ENCODE measurements at places on chromosomes 2 and 18.

DNA sequence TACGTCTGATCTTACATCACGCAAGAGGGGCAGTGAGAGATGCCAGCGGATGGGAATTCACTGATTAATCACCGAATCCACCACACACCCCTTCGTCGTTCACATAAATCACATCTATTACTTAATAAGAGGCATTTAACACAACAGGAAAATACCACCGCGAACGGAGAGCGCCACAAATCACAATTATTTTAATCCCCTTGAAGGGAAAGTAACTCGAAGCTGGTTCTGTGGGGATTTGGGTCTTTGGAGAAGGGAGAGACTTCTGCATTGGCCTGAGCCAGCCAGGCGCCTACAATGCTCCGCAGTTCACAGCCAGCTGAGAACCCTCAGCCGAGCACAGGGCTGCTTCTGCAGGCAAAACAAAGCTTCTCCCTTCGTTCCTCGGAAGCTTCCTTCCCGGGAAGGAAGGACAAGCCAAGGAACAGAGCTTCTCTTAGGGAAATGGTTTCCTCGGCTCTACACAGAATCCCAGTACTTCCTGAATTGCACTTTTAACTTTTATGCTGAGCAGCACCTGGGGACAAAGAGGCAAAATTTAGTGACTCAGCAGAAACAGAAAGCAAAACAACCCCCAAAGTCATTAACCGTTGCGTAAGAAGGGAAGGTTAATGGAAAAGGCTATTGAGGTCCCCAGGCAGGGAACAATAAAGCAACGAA, at the start of gene LRP1B:
Gene LRP1B, minus strand, starts transcription at position 7 of the 660 bp plus-strand sequence. CDS start 287 bp downstream, outside the sequence.
- peak; percentile 2 for DNase-seq

- DNase-seq: no peak
These were observed 105.5 kb downstream of the ZEB2 start for GRCh38 chr2:144414324-144414845.

- DNase-seq: no peak
These were observed 16.0 kb downstream of the CEP192 start for GRCh38 chr18:13007248-13007560.

DNA sequence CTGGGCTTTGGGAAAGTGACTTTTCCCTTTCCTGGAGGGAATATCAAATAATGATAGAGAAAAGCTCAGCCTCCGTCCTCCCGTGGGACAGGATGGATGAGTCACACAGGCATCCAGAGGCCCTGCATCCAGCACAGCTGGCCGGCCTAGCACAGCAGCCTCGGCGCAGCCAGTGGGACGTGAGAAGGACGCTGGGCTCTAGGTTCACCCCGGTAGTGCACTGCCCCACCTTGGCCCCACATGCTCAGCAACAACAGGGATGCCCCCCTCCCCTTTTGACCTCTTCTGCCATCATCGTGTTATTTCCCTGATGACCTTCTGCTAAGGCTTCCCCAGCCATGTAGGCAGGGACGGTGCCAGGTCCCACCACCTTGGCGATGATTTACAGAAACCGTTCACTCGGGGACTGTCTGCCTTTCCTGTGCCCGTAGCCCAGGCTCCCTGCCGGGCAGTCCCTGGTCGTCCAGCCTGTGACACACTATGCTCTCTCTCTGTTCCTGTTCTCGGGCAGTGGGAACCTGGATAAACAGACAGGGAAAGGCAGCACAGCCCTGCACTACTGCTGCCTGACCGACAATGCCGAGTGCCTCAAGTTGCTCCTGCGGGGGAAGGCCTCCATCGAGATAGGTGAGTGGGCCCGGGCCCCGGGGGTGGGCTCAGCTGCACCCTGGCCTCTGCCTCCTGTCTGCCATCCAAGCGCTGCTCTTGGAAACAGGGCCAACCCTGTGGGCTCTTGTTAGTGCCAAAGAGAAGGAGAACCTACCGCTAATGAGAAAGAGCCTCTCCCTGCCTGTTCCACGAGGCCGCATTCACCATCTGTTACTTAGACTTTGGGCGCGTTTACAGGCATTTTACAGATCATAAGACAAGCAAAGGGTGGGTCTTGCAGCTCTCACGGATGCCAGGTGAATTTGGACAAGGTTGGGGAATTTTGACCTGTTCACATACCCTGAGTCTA, 44.6 kb downstream of the ITGB1BP1 start:
- no peak for DNase-seq

- DNase-seq: no peak
These were observed 470.0 kb downstream of the PIK3C3 start for GRCh38 chr18:42425025-42425424.

GRCh38 chr2:162126527-162126926, 25.5 kb downstream of the GCG start:
- no peak for DNase-seq

GRCh38 chr18:10190564-10190963, 263.9 kb upstream of the APCDD1 start:
- DNase-seq: no peak

GRCh38 chr2:239778042-239778851, 246.9 kb downstream of the NDUFA10 start:
- no peak for DNase-seq

DNA sequence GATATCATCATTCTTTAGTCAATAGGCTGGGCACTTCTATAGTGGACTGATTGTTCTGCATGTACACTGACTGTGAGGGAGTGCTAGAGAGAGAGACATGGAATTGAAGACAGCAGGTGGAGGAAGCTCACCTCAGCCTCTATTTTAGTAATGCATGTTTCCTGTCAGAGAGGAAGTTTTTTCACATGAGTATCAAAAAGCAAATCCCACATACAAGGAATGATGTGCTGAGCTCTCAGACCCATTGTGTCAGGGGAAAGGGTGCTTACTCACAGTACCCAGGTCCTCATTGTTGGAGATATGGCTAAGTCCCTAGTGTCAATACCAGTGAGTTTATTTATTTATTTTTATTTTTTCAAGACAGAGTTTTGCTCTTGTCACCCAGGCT, 9.9 kb upstream of the CDK15 start:
- DNase-seq: no peak

DNA sequence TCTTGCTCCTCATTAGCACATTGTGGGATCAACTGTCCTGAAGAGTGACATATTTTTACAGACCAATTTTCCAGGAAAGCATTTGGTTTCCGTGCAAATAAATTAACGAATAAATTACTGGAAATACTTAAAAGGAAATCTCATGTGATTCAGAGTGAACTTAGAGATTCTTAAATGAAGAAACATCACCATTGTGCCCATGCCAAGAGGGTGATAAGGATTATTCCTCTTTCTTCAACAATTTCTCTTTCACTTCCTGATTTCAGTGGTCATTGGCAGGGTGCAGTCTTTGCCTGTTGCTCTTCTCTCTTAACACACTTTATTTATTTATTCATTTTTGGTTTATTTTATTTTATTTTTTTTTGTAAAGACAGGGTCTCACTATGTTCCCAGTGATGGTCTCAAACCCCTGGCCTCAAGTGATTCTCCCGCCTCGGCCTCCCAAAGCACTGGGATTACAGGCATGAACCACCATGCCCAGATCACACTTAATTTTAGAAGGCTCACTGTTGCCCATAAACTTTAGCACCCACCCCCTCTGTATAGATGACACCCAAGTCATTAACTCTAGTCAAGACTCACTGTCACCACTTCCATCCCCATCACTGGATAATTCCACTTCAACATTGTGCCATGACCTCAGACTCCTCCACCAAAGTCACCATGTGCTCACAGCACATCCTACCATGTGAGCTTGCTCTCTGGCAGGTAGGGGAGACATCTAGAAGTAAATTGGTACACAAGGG, 92.6 kb upstream of the CERS6 start:
- no peak for DNase-seq

GRCh38 chr2:125959047-125959446, 696.9 kb upstream of the GYPC start:
- DNase-seq: no peak

DNA sequence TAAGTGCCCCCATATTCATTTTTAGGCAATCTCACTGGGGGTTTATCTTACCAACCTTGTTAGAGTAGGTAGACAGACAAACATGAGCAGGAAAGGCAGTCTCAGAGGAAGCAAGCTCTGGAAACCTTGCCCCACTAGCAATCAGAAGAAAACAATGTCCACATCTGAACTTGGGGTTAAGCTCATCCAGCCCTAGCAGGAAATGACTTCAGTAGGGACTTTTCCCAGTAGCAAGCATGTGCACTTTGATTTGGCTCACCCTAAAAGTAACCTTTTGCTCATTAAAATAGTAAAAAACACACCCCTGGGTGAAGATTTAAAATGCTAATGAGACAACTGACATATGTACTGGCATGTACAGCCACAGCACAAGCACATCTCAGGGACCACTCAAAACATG, 175.5 kb downstream of the AKAIN1 start:
- DNase-seq: no peak

DNA sequence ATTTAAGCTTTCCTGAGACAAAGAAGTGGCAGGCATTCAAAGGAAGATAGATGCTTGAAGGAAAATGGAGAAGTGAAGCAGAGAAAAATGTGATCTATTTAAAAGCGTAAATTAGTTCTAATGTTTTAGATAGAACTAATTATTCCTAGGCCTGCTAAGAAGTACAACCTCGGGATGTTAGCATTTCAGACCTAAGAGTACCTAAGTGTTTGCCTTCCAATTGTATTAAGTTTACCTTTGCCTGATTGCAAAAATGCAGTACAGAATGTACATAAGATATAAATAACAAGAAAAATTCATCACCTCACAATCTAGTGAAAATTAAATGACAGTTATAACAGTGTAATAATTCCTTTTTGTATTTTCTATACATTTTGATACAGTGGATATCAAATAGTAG, 71.1 kb upstream of the HNMT start:
- DNase-seq: no peak

GRCh38 chr2:40033781-40034180, 254.7 kb upstream of the THUMPD2 start:
- DNase-seq: no peak

DNA sequence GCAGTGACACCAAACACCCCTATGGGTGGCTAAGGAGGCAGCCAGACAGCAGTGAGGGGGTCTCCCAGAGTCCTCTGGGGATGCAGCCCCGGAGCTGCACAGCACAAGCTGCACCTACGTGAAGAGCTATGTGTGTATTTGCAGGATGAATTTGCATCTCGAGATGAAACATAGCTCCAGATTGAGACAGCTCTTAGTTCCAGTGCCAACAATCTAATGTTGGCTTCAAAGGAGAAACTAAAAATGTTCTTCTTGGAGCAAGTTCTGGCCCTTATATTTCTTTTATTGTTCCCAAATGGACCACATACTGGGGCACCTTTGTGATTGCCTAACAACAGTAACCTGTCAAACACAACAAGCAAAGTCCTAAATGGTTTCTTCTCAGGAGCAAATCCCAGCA, 233.9 kb downstream of the SLC4A3 start:
- no peak for DNase-seq

GRCh38 chr2:225668606-225669266, 269.2 kb downstream of the NYAP2 start:
- peak; percentile 3 for DNase-seq

- DNase-seq: no peak
These were observed 379.8 kb upstream of the LINC00305 start for GRCh38 chr18:64528646-64529045.

DNA sequence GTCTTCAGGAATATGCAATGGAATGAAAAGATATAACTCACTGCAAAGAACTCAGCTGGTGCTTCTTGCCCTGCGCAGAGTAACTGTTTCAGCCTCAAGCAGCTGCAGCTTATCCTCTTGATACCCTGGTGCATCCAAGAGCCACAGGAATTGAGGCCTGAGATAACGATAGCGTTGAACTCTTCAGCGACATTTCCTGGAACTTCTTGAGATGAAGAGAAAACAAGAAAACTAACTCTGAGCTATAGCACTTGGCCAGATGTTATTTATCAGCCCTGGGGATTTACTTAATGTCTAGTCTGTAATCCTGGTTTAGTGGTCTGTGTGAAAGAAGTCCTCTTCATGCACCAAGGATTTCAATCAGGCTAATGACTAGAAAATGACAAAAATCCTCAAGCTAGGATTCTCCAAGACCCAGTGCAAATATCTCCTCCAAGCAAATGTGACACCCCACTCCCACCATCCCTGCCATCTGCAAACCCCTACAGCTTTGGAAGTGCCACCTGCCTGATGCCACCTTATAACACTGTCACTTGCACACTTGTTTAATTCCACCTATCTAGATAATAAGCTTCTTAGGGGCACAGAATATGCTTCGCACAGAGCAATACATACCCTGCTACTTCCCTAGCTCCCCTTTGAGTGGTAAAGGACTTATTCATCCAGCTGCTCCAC, 40.6 kb downstream of the EHD3 start:
- DNase-seq: no peak

GRCh38 chr2:152344579-152345195, 9.7 kb downstream of the FMNL2 start:
- no peak for DNase-seq

DNA sequence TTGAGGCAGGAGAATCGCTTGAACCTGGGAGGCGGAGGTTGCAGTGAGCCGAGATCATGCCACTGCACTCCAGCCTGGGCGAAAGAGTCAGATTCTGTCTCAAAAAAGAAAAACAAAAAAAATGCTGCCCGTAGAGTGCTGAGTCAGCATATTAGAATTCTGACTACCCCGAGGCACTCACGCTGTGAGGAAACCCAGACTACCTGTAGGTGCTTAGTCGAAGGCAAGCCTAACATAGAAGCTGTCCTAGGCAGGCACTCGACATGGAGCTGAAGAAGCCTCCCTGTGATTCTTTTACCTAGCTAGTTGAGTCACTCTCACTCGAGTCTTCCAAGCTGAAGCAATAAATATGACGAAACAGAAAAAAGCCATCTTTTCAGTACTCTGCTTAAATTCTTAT, 1323.2 kb upstream of the DDX18 start:
- no peak for DNase-seq

DNA sequence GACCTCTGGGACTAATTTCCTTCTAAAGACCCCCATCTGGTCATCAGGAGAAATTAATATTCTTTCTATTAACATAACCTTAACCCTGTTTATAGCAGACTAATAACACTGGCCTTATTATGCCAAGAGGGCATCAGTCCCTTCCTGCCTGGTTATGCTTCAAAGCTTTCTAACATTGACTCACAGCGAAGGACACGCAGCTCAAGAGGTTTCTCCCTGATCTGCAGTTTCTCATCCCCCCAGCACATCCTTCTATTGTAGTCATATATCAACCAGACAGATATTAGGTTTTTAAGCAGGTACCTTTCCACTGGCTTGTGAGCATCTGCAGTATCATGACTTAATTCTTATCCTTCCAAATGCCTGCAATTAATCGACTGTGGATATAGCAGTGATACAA, 100.0 kb upstream of the CXCR4 start:
- DNase-seq: no peak
